ENCODE measurements at places on chromosomes 7 and 10. TPM values are rescaled to one million over a fixed set of nuclear protein-coding genes. Genes with fewer than 3 reads are reported as not detected.

The ANKRD30A gene
- not detected for polyA plus RNA-seq

The OR6V1 gene
- polyA plus RNA-seq, result not detected

The CLDN3 gene
- 0.27 TPM for polyA plus RNA-seq

DNA sequence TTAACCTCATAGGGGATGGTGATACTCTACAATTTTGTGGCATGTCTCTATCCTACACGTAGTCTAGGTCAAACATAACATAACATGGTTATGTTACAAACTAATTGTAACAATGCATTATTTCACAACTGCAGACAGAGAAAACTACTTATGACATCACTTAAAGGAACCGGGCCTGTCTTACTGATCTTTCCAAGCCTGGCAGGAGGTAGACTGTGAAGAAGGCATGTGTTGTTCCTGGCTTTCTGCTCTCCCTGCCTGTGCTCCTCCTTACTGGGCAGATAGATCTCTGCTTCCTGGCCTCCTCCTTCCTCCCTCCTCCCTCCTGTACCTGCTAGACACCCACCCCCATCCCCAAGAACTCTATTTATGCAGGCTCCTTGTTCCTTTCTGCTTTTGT lies 5.4 kb downstream of the CACNB2 start:
- DNase-seq, result no peak

GRCh38 chr7:6159524-6160031 lies 112.8 kb downstream of the CYTH3 start:
- no peak for DNase-seq

- DNase-seq, result no peak
Observed at GRCh38 chr7:30178748-30179436, 44.1 kb downstream of the MTURN start.

GRCh38 chr10:15718694-15719048 lies 1.1 kb downstream of the ITGA8 start:
- peak; percentile 16 for DNase-seq

DNA sequence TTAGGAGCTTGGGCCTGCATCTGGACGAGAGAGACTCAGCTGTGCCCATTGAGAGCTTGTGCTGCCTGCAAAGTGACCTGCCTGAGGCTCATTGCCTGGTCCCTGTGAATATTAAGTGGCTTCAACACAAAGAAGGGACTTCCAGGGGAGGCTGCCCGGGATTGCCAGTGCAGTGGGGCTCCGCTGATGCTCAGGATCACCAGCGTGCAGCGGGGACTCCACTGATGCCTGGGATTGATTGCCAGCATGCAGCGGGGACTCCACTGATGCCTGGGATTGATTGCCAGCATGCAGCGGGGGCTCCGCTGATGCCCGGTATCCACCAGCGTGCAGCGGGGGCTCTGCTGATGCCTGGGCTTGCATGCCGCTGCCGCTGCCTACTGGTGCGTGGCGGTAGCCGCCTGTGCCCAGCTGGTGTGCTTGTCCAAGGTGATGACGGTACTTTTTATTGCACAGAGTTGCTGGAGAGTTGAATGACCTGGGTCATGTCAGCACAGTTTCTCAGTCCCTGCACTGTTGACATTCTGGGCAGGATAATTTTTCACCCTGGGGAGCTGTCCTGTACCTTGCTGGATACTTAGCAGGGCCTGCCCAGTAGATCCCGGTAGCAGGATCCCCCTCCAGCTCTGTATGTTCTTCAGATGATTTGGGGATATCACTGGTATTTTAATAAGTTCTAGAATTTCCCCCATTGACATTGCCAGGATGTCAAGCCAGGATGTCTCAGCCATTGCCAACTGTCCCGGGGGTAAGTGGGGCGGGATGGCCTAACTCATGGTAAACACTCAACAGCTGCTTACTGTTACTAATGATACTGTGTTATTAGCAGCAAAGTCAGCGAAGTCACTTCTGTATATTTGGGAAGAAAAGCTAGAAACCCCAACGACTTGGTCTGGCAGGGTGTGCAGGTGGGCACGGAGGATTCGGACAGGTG lies 13.0 kb downstream of the DOCK1 start:
- peak; percentile 33 for DNase-seq

GRCh38 chr7:142478479-142479220 lies 220.8 kb upstream of the PRSS58 start:
- DNase-seq, result peak; percentile 63

Data from muscle of leg (tissue), 16 donors.